ENCODE measurements at places on chromosomes 12 and 14.

GRCh38 chr14:29650554-29651269 lies 276.9 kb downstream of the PRKD1 start:
- DNase-seq: no peak

- no peak for DNase-seq
Observed at GRCh38 chr12:102118874-102119273, 1.0 kb downstream of the NUP37 start.

DNA sequence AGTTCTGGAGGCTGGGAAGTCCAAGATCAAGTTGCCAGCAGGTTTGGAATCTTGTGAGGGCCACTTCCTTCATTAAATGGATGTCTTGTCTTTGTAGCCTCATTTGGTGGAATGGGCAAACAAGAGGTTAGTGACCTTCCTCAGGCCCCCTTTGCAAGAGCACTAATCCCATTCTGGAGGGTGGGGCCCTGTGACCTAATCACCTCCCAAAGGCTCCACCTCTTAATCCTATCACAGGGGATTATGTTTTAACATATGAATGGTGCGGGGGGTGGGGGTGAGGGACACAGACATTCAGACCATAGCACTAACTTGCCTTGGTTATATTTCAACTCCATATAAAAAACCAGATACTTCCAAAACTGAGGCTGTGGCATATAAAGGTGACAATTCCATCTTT lies 59.9 kb upstream of the PPP4R3A start:
- no peak for DNase-seq

- DNase-seq: no peak
Observed at GRCh38 chr12:100574187-100575074, 947 bp downstream of the GAS2L3 start.

DNA sequence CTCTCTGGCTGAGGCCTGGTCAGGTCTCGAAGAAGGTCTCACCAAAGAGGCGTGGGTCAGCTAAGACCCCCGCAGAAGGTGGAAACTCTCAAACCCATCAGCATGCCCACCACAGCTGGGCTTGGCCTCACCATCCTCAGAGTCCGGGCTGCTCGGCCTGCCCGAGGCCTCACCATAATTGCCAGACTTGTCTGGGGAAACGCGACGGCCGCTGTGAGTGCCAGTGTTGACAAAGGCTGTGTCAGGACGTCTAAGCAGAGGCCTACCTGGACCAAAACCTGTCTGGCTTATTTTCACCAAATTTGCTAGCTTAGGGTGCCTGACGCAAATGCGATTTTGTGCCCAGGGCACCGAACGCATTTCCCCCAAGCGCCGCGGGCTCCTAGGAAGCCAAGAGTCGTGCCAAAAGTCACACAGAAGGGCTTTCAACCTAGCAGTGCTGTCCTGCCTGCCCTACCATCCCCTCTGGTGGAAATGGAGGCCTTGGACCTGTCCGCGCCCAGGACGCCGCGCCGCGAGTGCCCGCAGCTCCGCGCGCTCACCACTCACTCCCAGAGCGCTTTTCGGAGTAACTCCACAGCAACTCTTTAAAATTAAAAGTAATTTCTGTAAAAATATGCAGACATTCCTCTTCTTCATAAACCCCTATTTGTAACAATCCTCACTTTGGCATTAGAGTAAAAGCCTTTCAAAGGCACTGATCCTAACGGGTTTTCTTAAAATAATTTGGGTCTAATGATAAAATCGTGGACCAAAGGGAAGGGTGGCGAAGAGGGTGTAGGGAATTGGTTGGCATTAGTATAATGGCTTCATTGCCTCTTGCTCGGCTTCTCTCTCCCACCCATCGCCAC lies 1.2 kb upstream of the ALX1 start:
- no peak for DNase-seq

GRCh38 chr14:100222224-100223093 lies 16.5 kb upstream of the YY1 start:
- no peak for DNase-seq

GRCh38 chr12:55908726-55909512 lies 18.8 kb downstream of the PYM1 start:
- no peak for DNase-seq

- DNase-seq: no peak
Observed at GRCh38 chr14:86672080-86672479, 1142.1 kb downstream of the FLRT2 start.

DNA sequence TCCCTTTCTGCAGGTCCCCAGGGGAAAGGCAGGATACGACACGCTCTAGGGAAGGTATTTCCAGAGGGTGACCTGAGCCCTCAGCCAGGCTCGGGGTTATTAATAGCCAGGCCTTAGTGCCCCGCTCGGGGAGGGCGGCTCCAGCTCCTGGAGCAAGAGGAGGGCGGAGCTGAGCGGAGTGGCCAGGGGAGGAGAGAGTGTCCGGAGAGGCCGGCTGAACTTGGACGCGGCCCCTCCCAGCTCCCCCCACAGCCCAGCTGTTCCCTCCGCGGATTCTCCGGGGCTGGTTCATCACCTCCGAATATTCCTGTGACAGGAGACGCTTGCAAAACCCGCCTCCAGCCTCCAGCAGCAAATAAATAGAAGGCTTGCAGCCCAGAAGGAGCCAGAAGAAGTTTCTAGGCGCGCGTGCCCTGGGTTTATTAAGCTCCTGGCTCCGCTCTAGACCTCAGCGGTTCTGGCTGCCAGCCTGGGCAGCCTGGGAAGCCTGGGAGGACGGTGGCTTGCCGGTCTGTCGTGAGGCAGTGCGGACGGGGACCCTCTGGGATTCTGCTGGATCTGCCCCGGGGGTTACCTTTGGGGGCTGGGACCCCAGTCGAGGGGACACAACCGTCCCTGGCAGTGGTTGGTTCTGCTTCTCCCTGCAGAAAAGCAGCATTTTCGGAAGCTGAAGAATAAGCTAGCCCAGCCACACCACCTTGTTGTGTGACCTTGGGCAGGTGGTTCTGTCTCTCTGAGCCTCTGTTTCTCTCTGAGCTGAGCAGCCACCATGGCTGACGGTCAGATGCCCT lies at the start of gene HSPB8:
Gene HSPB8, plus strand, starts transcription at position 388 of the 791 bp plus-strand sequence. Its CDS starts 382 bp downstream, at position 770.
- no peak for DNase-seq

- DNase-seq: no peak
Observed at GRCh38 chr14:100673085-100673806, 53.4 kb upstream of the DLK1 start.

DNA sequence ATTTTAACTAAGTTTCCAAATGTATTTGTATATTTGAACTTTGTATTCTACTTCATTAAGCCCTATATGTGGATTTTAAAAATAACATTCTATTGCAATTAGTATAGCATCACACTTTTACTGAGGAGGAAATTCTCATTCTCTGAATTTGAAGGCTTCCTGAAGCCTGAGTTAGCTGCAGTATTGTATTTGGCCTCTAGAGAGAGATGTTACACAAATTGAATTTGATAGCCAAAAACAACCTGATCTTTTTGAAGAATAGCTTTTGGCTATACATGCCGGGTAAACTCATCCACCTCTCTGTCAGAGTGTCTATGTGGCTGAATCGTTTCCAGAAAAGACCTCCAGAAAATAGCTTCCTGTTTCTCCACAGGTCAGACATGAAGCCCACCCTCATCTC lies 316.5 kb upstream of the OR4E1 start:
- no peak for DNase-seq

DNA sequence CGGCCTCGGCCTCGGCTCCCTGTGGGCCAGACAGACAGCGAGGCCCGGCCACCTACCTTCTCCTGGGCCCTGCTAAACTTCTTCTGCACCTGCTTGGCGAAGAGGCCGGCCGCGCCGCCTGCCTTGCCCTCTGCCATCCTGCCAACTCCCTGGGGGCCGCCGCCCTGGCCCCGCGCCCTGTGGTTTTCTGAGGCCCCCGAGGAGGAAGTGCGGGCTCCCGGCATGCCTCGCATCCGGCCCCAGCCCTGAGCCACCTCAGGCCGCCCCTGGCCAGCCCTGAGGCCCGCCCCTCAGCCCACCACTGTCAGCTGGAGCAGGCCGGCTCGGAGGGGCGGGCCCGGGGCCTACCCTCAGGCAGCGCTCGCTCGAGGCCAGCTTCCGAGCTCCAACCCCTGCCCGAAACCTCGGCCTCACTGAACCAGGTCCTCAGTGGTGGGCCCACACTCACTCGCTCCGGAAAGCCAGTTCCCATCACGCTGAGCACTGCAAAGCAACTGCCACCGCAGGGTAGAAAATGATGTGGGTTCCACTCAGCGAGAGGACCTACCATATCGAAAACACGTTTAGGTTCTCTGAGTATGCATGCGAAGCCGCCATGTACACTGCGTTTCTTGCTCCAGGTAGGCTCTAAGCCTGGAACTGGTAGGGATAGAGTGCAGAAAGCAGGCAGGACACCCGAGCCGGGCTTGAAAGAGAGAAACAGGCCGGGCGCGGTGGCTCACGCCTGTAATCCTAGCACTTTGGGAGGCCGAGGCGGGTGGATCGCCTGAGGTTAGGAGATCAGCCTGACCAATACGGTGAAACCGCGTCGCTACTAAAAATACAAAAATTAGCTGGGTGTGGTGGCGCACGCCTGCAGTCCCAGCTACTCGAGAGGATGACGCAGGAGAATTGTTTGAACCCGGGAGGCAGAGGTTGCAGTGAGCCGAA lies at the start of gene BIN2:
Gene BIN2, minus strand, starts transcription at position 209 of the 930 bp plus-strand sequence. Its CDS starts 72 bp downstream, at position 137.
- peak; percentile 76 for DNase-seq

DNA sequence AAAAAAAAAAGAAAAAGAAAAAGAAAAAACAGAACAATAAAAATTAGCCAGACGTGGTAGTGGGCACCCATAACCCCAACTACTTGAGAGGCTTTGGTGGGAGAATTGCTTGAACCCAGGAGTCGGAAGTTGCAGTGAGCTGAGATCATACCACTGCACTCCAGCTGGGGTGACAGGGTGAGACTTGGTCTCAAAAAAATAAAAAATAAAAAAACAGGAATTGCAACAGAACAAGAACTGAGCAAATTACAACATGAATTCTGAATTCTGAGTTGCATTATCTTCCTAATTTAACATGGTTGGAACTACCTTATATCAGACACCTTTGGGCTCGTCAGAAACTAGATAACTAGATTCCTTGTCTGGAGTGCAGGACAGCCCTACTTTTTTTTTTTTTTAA lies 53.3 kb upstream of the NR2C1 start:
- DNase-seq: no peak

DNA sequence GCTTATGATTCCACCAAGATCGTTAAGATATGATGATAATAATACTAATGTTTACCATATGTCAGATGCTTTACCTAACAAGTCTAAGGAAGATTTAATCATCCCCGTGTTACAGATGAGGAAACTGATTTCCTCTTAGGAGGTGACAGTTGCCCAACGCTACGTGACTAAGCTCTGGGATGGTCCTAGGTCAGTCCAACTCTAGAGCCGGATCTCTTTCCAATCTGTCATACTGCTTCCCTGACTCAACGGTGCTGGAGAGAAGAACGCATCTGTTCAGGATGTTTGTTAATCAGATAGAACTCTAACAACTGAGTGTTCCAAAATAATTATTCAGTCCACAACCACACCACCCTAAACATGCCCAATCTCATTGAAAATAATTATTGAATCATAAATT lies 39.8 kb downstream of the NDUFA12 start:
- DNase-seq: no peak

- no peak for DNase-seq
Observed at GRCh38 chr14:32627545-32628298, 298.6 kb downstream of the AKAP6 start.

- no peak for DNase-seq
Observed at GRCh38 chr12:19075711-19076340, 53.7 kb upstream of the PLEKHA5 start.

GRCh38 chr14:54881761-54882401 lies 20.7 kb downstream of the GCH1 start:
- DNase-seq: no peak

- no peak for DNase-seq
Observed at GRCh38 chr12:112191840-112192321, 66.5 kb downstream of the TRAFD1 start.

DNA sequence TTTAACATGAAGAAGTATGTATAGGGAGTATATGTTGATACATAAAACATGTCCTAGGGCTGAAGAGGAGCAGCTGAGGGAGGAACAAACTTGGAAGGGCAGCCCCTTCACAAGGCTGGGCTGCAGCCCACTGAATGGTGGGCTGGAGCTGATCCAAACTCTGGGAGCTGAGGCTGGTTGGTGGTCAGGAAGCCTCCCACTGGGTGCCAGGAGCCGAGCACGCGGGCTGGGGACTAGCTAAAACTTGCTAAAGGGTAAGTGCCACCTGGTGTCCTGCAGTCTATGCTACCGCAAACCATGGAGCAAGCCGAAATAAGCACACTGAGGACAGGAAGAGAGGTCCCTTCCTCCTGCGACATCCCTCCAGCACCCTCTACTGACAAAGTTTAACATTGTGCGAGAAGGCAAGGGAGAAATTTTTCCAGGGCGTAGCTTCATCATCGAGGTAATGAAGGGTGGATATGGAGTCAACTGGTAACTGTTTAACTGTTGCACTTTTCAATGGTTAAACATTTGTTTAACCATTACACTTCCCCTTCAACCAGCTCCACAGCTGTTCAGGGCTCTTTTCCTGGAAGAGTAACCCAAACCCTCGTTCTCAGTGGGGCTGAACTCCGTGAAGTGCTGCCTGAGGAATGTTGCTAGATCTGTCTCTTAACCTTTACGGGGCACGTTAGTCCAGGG lies 42.2 kb downstream of the EGLN3 start:
- no peak for DNase-seq

- no peak for DNase-seq
Observed at GRCh38 chr14:100416081-100416680, 93.0 kb downstream of the SLC25A47 start.

GRCh38 chr12:25992026-25992782 lies 33.7 kb downstream of the RASSF8 start:
- no peak for DNase-seq

DNA sequence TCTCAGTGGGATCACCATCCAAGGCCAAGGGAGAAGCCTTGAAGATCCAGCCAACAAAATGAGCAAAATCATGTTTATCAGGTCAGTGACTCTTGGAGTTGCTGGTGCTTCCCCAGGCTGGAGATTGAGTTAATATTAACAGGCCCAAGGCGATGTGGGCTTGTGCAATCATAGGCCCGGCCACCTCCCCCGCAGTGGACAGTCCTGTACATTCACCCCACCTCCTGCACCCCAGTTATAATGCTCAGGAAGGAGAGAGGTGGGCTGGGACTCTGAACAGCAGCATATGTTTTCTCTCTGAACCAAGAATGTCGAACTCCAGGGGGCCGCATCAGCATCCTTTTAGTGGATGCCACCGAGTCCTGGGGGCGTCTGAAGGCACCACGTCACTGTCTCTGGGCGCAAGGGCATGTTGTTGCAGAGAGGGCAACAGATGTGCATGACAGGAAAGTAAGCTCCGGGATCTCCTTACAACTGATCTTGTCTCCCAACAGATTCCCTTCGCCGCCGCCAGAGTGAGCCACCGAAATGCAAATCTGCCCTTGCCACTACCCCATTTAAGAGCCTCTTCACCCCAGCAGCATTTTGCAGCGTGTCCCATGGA lies 32.2 kb upstream of the SERPINA6 start:
- no peak for DNase-seq

DNA sequence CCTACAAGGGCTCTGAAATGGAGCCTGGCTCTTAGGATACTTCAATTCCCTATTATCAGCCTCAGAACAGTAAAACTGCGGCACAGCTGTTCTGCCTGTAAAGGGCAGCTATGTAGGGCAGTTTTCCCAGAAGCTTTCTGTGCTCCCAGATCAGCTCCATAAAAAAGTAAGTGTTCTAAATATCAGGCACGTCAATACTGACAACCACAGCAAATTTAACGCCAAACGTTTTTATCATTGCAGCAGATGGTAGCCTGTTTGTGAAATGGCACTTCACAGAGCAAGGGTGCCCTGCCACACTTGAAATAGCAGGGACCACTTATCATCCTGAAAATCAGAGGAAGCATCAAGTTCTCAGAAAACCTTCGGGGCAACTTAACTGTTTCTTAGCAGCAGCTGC lies 54.8 kb upstream of the PTHLH start:
- DNase-seq: no peak

- DNase-seq: no peak
Observed at GRCh38 chr12:49161092-49161795, 27.6 kb downstream of the TUBA1A start.

All from GM19239 (cell line).